Activated naive CD4-positive, alpha-beta T cell treated with anti-CD3 and anti-CD28 coated beads, Interleukin-2, amount 50 U/mL, for 16 hours (primary cell): ENCODE measurements at places on chromosomes 3 and 15.

DNA sequence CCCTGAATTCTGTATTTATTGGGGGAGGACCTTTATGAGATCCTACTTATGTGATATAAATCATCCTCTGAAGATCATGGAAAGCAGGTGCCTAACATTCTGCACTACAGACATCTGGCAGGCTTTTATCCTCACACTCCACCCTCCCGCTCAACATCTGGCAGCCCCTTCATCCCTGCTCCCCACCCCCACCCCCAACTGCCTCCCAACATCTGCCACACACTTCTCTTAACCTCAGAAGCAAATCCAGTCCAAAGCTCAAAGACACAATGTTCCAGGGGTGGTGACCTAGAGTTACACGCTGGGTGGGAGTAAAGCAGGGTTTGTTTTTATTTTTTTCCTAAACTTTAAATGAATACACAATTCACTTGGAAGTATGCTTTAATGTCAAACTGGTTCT lies 184.5 kb upstream of the ATP11B start:
- DNase-seq, result no peak

DNA sequence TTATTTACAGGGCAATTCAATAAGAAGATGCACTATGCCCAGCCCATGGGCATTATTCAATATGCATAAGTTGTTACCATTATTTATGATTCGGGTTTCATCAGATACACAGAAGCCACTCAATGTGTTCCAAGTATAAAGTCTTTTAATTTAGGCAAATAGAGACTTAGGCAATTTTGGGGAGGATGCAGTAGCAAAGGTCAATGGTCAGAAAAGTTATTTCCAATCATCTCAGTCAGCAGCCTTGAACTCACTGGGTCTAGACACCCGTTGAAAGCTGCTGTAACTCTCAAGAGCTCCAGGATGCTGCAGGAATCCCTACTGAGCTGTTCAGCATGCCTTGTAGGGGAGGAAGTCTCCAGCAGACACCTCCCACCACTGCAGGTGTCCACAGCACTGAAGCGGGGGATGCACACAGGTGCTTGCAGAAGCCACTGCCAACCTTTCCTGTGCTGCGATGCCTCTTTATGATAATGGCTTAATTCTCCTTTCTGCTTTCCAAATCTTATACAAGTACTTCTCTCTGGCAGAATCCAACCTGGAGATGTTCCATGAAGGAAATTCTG lies 155.0 kb upstream of the SUCLG2 start:
- DNase-seq, result no peak

GRCh38 chr3:183502237-183503181 lies 53.0 kb downstream of the KLHL6 start:
- no peak for DNase-seq

DNA sequence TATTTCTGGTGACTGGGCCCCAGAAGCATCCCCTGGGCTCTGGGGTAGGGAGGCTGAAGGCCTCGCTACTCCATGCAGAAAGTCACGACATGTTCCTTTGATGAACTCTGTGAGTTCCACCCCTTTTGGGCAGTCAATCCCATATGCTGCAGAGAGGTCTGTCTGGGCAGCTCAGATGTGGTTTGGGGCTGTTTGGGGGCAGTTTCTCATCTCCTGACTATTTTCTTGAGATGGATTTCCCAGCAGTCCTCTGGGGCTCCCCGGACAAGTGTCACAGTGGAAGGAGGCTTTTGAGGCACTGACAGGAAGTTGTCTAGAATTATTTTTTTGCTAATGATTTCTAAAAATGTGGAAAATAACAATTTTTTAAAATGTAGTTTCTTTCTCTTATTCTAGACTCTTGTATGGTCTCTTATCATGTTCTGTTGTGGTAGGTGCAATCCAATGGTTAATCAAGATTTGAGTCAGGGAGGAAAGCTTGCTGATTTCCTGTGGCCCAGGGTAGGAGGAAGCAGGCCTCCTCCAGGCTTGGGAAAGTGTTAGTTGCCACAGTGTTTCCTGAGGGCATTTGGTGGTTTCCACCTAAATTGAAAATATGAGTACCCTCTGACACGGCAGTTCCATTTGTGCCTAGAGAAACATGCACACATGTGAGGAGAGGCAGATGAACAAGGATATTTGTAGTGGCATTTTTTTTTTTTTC lies 19.9 kb upstream of the TATDN2 start:
- DNase-seq, result no peak

DNA sequence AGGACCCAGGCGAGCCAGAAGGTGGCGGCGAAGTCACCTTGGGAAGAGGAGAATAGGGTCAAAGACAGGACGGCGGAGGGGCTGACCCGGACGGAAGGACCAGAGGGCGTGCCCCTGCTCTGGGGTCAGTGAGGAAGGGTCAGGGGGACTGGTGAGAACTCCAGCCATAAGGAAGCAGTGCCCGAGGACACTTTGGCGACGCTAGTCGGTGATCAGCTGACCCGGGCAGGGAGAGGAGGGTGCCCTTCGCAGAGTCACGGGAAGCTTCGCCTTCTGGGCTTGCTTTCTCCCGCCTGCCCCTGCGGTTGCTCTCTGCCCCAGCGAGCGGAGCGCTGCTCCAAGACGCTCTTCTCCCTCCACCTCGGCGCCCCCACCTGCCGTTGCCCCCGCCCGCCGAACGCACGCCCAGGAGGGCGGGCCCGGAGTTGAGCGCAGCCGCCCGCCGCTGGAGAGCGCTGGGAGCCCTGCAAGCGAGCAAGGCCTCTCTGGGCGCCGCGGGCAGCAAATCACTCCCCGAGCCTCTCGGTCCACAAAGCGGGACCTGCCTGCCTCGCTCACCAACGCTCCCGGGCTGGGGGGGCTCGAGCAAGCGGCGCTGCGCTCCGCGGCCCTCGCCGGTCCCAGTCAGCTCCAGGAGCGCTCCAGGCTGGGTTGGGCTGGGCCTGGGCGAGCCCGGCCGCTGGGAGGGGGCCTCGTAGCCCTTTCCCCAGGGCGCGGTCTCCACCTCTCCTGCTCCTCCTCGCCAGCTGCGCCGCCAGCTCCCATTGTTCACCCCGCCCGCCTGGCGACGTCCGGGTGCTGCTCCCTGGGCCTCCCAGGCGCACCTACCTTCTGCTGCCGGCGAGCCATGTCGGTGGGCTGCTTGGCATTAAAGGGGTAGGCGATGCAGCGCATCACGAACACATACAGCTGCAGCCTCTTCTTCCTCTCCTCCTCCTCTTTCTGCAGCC lies 1.2 kb downstream of the CADPS start:
- DNase-seq, result peak; percentile 7

GRCh38 chr3:41932464-41932863 lies 29.4 kb downstream of the ULK4 start:
- DNase-seq, result no peak

GRCh38 chr3:52108302-52109232 lies 45.7 kb downstream of the POC1A start:
- no peak for DNase-seq

GRCh38 chr3:70982284-70982683 lies 601.2 kb downstream of the FOXP1 start:
- DNase-seq, result no peak

DNA sequence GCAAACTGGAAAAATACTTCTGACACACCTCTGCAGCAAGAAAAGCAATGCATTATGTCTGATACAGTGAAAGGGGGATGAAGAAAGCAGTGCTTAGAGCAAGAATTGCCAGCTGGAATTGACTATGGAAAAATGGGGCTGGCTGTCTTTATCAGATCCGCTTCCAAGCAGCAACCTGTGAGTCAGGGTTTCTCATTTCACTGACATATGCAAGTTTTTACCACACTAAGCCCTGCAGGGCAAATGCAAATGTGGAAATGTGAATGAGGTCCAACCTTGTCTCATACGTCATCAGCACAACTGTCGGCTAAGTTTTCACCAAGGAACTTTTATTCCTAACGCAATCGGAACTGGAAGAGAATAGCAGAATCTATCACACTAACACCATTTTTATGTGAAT lies 172.5 kb upstream of the GADL1 start:
- DNase-seq, result no peak

GRCh38 chr3:24605511-24606028 lies 110.9 kb upstream of the THRB start:
- no peak for DNase-seq

- DNase-seq, result no peak
Measured at GRCh38 chr3:104992676-104993075, 374.0 kb upstream of the ALCAM start.

DNA sequence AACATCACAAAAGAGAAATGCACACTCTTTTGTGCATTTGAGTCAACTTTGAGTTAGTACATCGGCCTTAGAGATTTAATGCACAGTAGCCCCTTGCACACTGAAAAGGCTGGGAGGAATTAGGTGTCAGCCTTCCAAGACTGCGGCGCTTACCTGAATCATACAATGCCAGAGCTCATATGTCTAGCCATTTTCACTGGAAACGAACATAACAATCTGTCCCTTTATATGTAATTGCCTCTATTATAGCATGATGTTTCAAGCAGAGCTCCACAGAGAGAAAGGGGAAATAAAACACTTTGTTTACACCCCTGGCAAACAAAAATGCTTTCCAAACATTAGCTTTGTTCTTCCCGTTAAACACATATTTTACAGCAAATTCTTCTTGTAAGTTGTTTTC lies 315.7 kb upstream of the SLCO3A1 start:
- no peak for DNase-seq

GRCh38 chr3:69723389-69723788 lies 15.9 kb upstream of the MITF start:
- DNase-seq, result no peak

DNA sequence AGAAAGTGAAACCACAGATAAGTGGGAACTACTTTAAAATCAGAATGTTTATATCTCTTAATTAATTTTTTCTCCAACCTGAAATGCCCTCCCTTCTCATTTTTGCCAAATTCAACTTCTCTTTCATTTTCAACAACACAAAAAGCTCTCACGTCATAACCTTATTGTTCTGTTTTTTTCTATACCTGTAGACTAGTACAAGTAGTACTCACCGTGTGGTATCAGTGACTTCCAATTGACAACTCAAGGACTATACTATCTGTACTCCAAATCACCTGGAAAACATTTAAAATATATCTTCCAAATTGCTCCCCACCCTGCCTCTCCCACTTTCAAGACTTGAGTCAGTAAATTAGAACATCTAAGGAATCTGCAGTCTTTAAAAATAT lies 72.8 kb upstream of the ZNF280D start:
- DNase-seq, result no peak

- DNase-seq, result no peak
Measured at GRCh38 chr3:192514081-192514753, 213.1 kb downstream of the FGF12 start.

DNA sequence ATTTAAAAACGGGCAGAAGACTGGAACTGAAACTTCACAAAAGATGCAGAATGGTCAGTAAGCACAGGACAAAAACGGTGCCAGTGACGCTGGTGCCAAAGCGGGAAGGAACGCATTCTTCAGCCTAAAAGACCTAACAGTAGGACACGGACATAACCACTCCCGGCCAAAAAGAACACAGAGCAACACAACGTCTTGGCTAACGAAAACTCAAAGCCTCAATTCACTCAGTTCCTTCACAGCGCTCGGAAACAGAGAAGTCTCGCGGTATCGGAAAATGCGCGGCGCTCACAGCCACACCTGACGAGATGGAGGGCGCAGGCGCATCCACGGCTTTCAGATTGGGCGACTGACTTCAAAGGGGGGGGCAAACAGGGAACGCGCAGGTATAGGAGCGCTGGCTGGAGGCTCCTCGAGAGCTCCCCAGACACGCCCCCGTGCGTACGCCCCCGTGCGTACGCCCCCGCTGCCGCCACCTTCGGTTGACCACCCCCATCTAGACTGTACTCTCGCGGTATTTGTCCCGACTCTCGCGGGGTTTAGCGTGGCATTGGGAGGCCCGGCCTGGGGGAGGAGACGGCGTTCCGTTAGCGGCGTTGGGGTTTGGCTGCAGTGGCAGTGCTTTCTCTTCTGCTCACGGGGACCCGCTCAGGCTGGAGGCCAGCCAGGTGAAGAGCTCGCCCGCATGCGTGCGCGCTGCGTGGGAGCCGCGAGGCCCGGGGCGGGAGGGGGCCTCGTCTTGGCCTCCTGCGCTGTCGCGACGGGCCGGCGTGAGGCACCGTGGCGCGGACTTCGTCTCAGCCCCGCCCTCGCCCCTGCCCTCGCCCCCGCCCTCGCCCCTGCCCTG lies at the start of gene NKTR:
NKTR (plus strand) TSS at position 576 of the 847 bp plus-strand sequence. CDS start 321 bp downstream, outside the sequence.
- DNase-seq, result peak; percentile 99

DNA sequence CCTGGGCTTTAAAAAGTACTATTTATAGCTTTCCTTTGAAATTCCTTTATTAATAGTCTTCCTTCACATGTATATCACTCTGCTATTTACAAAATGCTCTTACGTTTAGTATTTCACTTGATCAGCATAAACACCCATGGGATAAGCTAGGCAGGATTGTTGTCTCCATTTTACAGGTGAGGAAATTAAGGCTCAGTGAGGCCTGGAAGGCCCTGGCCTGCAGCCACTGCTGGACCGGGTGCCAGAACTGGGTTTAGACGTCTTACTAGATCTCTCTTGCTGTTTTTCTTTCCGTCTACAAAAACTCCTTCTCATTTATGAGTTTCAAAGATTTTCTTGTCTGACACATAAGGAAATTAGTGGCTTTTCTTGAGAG lies 236.4 kb downstream of the LPP start:
- no peak for DNase-seq

GRCh38 chr3:158642474-158643210 lies 1.7 kb upstream of the GFM1 start:
- no peak for DNase-seq

- DNase-seq, result no peak
Measured at GRCh38 chr3:164522073-164522763, 556.1 kb downstream of the SI start.

GRCh38 chr3:81579744-81580143 lies 181.7 kb downstream of the GBE1 start:
- DNase-seq, result no peak

DNA sequence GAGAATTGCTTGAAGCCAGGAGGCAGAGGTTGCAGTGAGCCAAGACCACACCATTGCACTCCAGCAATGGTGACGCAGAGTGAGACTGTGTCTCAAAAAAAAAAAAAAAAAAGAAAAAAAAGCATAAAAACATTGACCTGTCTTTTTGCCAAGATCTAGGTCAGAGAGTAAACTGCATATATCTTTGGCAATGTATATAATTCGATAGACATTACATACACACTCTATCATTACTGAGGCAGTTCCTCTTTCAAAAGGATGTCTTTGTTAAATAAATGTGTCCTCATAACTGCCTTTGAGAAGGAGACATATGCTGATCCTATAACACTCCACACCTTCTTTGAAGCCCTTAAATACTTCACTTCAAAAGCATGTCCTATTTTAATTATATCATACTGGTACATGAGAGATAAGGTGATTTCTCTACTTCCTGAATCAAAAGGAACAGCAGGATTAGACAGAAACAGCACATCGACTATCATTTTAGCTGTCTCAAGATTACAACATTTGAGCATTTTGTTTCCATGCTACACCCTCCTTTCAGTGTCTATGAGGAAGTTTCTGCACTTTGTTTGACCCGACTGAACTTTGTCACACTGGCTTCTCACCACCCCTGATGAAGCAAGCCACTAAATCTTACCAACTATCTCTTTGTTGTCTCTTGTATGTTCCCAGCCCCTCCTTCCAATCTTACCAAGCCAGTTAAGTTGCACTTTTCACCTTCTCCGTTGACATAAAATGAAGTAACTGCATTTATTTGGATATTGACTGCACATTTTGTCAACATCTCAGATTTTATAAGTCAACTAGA lies 335.8 kb downstream of the MECOM start:
- DNase-seq, result no peak

- DNase-seq, result no peak
Measured at GRCh38 chr3:160183345-160184076, 41.7 kb upstream of the C3orf80 start.
